Stimulated activated CD4-positive, alpha-beta T cell treated with anti-CD3 and anti-CD28 coated beads, Interleukin-1b, Interleukin-23, amount 100 ng/mL, for 4 hours (primary cell): ENCODE measurements at places on chromosomes 5 and 9.
A peak's percentile ranks its signal among the peaks of the same experiment; 100 is the strongest.

DNA sequence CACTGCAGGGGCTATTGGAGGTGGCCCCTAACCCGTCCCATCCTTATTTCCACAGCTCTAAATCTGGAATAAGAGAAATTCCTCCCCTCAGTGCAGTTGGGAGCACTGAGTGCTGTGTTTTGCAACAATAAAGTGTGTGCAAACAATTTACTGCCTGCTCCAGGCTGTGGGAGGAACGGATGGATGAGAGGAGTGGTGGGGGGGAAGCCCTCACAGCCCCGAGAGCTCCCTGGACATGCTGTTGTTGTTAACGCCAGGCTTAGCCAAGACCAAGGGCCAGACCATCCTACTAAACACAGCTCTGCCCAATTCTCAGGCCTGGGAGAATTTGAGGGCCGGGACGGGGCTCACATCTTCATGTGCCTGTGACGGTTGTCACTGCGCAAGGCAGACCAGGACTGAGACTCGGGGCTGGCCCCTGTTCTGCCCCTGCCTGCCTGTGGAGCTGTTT, 200.2 kb downstream of the DAB2IP start:
- no peak for DNase-seq

GRCh38 chr5:94481059-94481458, 137.3 kb downstream of the KIAA0825 start:
- no peak for DNase-seq

DNA sequence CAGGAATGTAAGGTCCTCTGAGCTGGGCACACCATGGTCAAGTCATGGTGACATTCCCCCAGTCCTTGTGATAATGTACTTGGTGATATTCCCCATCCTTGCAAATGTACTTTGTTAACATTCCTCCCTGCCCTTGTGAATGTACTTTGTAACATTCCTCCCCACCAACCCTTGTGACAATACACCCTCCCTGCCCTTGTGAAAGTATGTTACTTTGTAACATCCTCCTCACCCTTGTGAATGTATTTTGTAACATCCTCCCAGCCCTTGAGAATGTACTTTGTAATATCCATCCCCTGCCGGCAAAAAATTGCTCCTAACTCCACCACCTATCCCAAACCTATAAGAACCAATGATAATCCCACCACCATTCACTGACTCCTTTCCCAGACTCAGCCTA, 53.3 kb downstream of the RAPGEF6 start:
- no peak for DNase-seq

DNA sequence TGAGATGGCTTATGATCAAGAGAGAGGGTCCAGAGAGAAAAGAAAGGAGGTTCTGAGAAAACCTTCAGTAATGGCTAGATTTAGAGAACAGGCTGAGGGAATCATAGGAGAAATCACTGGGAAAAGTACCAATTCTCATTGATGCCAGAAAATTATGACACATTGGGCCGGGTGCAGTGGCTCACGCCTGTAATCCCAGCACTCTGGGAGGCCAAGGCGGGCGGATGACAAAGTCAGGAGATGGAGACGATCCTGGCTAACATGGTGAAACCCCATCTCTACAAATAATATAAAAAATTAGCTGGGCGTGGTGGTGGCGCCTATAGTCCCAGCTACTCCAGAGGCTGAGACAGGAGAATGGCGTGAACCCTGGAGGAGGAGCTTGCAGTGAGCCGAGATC, 29.5 kb upstream of the PLIN2 start:
- DNase-seq = no peak

DNA sequence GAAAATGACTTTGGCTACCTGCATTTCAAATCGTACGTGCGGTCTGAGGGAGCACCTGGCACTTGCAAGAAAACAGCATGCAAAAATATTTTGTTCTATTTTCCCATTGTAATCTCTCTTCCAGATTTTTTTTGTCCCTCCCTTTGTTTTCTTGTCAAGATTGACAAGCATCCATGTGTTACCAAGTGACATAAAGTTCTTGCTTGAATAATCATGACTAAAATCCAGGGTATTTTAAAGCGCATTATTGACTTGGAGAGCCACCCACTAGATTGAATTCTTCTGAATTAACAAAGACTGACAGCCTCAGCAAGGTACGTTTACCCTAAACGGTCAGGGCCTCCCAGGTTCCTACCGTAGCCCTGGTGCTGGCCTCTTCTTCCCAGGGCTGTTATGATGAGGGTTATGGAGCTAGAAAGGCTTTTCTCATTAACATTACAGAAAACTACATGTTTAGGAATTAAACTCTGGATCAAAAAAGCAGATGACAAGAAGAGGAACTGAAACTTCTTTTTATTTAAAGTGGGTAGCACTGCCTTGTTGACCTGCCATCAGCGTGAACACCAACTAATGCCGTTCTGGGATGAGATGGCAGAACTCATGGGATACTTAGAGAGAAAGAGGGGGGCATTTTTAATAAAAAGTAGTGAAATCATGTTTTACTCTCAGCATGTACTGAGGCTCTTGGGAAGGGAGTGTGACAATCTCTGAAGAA, 297.0 kb downstream of the EFNA5 start:
- DNase-seq = no peak

GRCh38 chr5:158979749-158980521, 119.8 kb downstream of the EBF1 start:
- DNase-seq = no peak

DNA sequence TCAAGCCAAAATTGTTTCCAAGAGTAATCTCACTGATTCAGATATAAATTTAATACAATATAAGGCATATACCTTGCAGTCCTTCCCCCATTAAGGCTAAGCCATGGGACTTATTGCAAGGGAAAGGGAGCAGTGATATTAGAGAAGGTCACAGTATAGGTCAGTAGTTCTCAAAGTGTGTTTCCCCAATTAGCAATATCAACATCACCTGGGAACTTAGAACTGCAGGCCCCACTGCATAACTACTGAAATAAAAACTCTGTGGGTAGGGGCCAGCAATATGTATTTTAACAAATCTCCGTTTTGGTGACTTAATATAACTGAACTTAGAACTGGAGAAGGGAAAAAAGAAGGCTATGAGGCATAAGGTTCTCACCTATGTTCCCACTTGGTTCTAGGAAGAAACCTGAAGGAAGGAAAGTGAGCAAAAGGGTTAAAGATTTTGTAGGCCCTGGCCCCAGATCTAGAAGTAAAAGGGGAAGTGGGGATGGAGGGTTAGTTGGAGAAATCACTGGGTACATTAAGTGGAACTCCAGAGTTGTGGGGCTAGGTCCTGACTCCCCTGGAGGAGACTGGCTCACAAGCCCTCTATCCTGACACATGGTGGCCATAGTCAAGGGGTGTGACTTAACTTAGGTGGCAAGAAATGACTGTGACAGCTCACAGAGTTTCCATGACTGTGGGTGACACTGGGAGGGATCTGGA, 40.7 kb downstream of the WDR36 start:
- DNase-seq = no peak

DNA sequence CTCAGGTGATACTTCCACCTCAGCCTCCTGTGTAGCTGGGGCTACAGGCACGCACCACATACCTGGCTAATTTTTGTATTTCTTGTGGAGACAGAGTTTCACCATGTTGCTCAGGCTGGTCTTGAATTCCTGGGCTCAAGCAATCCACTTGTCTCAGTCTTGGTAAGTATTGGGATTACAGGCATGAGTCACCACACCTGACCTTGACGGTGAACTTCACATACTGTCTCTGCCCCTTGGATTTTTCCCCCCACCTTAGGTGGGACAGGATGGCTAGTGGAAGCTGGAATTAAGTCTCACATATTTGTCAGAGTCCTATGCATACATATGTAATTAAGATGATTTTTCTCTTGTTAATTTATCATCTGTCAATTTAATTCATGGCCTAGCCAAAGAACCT, 20.9 kb upstream of the RFK start:
- DNase-seq = no peak

DNA sequence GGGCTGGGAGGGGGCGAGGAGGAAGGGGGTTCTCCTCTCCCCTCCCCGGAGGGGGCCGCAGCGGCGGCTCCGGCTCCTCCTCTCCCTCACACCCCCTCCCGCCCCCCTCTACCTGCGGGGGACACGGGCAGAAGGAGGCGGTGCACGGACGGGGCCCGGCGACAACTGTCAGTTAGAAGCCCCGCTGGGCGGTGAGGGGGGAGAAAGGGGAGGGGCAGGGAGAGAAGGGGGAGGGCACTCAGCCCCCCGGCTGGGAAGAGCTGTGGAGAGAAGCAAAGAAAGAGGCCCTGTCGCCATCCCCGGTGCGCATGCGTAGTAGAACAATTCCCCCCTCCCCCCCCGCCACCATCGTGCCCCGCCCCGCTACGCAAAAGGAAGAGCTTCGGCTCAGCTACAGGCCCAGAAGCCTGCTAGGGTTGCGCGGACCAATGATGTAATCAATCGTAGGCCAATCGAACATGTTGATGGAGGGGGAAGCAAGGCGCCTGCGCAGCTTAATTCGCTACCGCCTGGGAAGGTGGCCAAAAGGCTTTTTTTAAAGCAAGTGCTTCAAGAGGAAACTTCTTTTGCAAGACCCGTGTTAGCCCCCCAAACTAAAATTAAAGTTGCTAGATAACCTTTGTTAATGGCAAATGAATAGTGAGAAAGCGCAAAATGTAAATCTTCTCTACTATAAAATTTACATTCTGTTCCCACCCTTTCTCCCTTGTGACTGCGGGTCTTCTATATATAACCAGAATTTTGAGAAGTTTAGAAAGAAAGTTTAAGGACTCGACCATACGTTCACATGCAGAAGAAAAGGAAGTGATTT, 7.0 kb downstream of the RANBP6 start:
- DNase-seq = peak; percentile 79

- no peak for DNase-seq
Observed at GRCh38 chr5:170809551-170809950, 26.0 kb downstream of the GABRP start.
